Mononuclear cell (primary cell): ENCODE measurements at places on chromosomes 13 and 19. TPM values are rescaled to one million over a fixed set of nuclear protein-coding genes. Genes with fewer than 3 reads are reported as not detected.

The ZNF98 gene
- total RNA-seq: 0.21 TPM

The SYCN gene
- not detected for total RNA-seq

The DLL3 gene
- total RNA-seq: not detected

The PRDX2 gene
- 55.5 TPM for total RNA-seq

The ZNF358 gene
- total RNA-seq: 4.0 TPM
